ENCODE measurements at places on chromosomes 4 and X. TPM values are rescaled to one million over a fixed set of nuclear protein-coding genes. Genes with fewer than 3 reads are reported as not detected.

GRCh38 chr4:4542774-4543485 is 1.1 kb upstream of the STX18 start:
- H3K27me3 ChIP-seq: no peaks in the 10 kb centered on the region
- H3K36me3 ChIP-seq: peaks cover 11% of the 10 kb centered on the region
- peaks cover 45% of the 10 kb centered on the region for H3K4me1 ChIP-seq
- DNase-seq: no peak
- H3K27ac ChIP-seq: no peak overlapping the region

GRCh38 chrX:2552621-2553201 is 51.9 kb upstream of the DHRSX start:
- no peak for DNase-seq
- H3K27ac ChIP-seq: no peak overlapping the region
- H3K27me3 ChIP-seq: peaks cover 51% of the 10 kb centered on the region
- H3K4me1 ChIP-seq: no peaks in the 10 kb centered on the region

The SRPK3 gene
- total RNA-seq: 52.8 TPM

DNA sequence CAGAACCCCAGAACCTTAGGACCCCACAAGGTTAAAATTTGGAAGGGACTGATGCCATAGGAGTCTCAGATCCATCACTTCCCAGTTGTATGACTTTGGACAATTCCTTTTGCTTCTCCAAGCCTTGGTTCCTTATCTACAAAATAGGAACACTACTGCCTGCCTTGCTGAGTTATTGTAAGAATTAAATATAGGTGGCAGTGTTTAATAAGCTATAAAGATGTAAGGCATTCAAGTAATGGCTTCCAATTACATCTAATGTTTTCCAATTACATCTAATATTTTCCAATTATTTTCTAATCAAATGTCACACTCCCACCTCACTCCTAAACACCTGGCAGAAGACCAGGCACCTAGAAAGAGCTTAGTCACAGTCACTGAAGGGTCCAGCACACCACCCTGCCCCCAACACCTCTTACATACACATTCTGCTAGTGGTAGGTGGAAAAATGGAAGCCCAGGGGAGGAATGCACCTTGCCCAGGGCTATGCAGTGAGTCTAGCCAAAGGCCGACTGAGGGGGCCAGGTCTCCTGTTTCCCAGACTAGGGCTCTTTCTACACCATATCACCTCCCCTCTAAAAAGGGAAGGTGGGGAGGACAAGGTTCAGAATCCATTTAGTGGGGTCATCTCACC is 24.5 kb upstream of the KDM5C start:
- H3K27ac ChIP-seq: no peak overlapping the region
- no peaks in the 10 kb centered on the region for H3K4me1 ChIP-seq
- DNase-seq: no peak

DNA sequence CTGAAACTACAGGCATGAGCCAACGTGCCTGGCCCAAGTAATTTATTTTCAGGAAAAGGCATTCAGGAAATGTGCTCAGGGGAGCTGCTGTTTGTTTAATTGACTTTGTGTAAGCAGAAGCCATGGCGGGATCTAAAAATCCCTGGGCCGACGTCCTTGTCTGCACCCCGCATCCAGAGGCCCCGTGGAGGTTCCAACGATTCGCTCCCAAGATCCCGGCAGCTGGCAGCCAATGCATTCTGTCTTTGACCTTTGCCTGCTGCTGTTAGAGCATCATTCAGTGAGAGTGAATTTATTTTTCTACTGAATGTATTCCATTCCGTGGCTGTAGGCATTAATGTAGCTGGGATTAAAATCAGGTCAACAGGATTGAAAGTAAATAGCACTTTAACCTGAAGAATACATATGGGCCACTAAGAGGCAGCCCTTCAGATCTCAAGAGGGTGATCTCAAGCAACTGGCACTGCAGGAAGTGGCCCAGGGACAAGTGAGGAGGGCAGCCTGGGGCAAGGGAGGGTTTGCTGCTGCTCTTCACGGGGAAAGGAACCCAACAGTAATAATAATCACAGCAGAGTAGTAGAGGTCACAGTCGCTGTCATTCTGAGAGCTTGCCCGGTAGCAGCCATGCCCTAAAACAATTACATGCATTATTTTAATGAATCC is 75.2 kb downstream of the PSAPL1 start:
- no peaks in the 10 kb centered on the region for H3K27me3 ChIP-seq
- H3K36me3 ChIP-seq: no peaks in the 10 kb centered on the region
- peaks cover 41% of the 10 kb centered on the region for H3K4me1 ChIP-seq
- no peak overlapping the region for H3K4me3 ChIP-seq

DNA sequence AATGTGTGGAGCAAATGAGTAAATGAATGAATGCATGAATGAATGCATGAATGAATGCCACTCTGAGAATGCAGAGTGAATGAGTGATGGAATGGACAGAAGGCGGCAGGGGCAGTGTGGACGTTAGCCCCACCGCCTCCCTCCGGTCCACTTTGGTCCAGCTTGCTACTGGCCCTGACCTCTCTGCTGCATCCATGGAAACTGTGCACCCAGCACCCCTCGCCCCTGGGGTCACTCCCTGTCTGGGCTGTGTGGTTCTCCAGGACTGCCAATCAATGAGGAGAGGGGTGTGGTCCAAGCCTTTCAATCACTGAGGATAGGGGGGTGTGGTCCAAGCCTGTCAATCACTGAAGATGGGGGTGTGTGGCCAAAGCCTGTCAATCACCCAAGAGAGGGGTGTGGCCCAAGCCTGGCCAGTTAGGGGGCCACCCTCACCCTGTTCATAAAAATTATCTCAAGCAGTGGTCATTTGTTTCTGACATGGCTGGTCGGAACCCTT is 39.2 kb upstream of the ASMTL start:
- peaks cover 12% of the 10 kb centered on the region for H3K27me3 ChIP-seq
- no peak for DNase-seq
- H3K36me3 ChIP-seq: no peaks in the 10 kb centered on the region

DNA sequence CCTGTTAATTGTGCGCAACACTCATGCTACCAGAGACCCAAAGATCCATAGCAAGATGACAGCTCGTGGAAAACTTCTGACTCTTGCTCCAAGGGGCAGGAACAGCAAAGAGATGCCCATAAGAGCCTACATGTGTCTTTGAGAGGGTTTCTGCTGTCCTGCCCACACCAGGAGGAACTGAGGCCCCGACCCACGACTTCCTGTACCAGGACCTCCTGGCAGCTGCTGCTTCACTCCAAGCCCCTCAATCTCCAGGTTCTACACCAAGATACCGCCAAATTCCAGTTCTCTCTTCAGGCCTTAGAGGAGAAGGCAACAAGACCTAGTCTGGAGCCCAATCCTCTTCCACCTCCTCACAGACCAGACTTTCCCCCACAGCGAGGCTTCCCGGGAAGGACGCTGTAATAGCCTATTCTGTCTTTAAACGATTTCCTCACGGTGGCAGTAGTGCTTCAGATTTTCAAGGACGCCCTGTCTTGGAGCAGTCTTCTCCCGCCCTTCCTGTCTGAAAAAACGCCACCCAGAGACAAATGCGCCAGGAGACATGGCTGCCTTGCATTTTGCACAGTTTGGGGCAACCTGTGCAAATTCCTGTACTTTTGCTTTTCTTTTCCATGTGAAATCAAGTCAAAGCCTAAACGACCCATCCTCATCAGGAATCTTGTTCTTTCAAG is 230.2 kb upstream of the STK26 start:
- peak overlapping the region; percentile 54 for H3K27ac ChIP-seq
- H3K27me3 ChIP-seq: no peaks in the 10 kb centered on the region
- H3K4me1 ChIP-seq: no peaks in the 10 kb centered on the region
- no peak for DNase-seq

Data from left ventricle myocardium inferior (tissue), 1 donor.